Stimulated activated CD8-positive, alpha-beta memory T cell treated with anti-CD3 and anti-CD28 coated beads, Interleukin-7, amount 100 ng/mL, for 1 hour (primary cell): ENCODE measurements at places on chromosomes 5 and 9.

DNA sequence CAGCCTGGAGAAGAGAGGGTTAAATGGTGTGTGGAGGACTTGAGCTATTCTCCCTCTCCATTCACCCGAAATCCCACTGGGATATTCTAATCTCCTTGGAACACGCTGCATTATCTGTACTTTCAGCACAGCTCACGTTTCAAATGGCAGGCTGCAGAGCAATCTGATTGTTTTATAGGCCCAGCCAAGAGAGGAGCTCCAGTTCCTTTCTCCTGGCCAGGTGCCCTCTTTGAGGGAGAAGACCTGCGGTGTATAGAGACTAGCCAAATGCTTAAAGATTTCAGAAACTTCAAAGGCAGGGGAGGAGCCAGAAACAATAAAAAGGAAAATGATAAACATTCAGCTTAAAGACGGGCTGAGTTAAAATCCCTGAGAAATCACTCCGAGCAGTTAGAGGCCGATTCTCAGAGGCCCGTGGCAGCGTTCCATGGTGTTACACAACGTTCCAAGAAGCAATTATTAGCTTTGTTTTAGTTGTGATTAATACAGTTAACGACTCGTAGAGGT, 564.0 kb upstream of the KLF4 start:
- DNase-seq = no peak

DNA sequence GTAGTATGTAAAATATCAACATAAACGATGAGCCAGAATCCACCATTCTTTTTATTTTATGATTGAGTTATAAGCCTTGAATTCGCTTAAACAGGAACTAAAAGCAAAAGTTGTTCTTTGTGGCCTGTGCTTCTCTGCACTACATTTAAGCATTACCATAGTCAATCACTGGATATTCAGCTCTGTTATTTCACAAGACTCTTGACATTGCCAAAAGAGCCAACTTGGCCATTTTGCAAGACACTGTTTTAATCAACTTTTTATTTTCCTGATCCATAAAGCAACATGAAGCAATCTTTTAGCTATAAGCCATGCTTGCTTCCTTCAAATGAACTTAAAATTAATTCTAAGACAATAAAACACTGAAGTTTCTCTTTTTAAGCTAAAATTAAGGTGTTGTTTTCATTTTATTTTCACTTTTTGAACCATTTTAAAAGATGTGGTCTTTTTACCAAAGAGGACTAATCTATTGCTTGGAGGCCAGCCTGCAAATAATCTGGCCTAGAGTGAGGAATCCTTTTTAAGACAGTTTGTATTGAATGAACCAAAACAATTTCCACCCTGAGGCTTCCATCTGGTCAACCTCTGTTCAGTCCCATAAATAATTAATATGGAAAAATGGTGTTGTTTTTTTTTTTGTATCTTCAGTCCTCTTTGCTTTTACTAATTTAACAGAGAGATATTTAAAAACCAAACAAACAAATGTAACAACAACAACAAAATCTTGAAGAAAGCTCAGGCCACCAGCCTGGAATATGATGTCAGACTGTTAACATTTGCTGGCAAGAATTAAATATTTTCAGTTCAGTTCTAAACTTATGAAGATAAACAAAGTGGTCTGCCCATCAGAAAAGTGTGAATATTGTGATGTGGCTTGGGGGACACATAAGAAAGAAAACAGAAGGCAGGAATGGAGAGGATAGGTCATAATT, 274.4 kb downstream of the MARCHF11 start:
- DNase-seq = no peak

- no peak for DNase-seq
Measured at GRCh38 chr5:98997000-98997399, 68.2 kb upstream of the CHD1 start.

DNA sequence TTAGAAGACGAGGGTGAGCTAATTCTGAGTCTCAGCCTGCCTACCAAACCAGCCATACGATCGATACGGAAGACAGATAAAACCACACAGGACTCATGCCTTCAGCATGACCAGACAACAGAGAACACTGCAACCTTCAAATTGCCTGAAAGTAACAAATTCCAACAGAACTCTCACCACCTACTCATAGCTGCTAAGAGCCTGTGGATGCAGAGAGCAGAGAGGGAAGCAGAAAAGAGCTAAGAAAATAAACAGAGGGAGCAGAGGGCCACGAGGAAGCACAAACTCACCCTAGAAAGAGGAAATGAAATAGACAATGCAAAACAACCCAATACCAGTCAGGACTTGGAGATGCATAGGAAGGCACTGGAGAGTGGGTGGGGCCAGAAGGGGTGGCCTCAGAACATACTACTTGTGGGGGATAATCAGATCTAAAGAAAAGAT, 86.7 kb upstream of the TAS2R1 start:
- DNase-seq = no peak

GRCh38 chr5:2291146-2291840, 408.6 kb upstream of the IRX4 start:
- no peak for DNase-seq

DNA sequence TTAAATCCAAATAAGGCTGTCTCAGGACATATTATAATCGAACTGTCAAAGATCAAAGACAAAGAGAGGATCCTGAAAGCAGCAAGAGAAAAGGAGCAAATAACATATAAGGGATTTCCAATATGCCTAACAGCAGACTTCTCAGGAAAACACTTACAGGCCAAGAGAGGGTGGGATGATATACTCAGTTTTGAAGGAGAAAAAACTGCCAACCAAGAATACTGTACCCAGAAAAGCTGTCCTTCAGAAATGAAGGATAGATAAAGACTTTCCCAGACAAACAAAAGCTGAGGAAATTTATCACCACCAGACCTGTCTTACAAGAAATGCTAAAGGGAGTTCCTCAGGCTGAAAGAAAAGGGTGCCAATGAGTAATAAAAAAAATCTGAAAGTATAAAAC, 16.0 kb downstream of the EGFLAM start:
- no peak for DNase-seq
